ENCODE measurements at places on chromosomes 2 and 18.

- no peak for DNase-seq
- H3K27ac ChIP-seq: no peak overlapping the region
- peaks cover 23% of the 10 kb centered on the region for H3K27me3 ChIP-seq
- no peaks in the 10 kb centered on the region for H3K36me3 ChIP-seq
Measured at GRCh38 chr18:11153097-11153496, 3.7 kb upstream of the PIEZO2 start.

- H3K36me3 ChIP-seq: no peaks in the 10 kb centered on the region
- peaks cover 4% of the 10 kb centered on the region for H3K4me1 ChIP-seq
- H3K4me3 ChIP-seq: no peak overlapping the region
- no peaks in the 10 kb centered on the region for H3K27me3 ChIP-seq
Measured at GRCh38 chr18:51138936-51139335, 58.5 kb downstream of the MEX3C start.

DNA sequence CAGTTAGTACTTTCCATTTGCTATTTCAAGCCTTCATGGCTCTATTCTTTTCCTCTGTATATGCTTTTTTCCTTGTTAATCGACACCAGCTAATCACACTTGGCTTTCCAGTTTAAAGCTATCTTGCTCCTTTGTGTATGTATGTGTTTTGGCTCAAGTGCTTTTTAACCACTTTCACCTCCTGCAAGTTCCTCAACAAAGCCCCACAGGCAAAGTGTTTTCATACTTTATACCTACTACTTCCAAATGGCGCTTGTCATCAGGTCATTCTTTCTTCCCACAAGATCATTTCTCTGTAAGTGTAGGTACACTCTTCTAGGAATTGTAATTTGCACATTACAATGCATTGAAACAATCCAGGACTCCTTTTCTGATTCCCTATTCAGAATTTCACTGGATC is 64.0 kb upstream of the FIGN start:
- H3K4me1 ChIP-seq: no peaks in the 10 kb centered on the region
- no peak overlapping the region for H3K27ac ChIP-seq
- H3K27me3 ChIP-seq: no peaks in the 10 kb centered on the region

DNA sequence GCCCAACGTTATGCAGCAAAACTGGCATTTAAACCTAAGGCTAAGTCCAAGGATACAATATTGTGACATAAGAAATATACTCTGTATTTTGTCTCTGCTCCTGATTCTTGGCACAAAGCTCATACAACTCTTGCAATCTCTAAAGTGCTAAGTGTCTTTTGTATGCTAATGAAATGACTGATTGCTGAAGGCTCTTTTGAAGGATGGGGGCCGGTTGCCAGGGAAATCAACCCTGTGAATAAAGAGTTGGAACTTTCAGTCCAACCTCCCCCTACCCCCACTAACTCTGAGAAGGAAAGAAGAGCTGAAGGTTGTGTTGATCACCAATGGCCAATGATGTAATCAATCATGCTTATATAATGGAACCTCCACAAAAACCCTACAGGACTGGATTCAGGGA is 40.3 kb downstream of the SESTD1 start:
- H3K36me3 ChIP-seq: no peaks in the 10 kb centered on the region
- H3K4me3 ChIP-seq: no peak overlapping the region
- no peak for DNase-seq
- no peaks in the 10 kb centered on the region for H3K4me1 ChIP-seq
- no peak overlapping the region for H3K27ac ChIP-seq
- H3K27me3 ChIP-seq: no peaks in the 10 kb centered on the region

- H3K4me1 ChIP-seq: peaks cover 48% of the 10 kb centered on the region
- peaks cover 2% of the 10 kb centered on the region for H3K36me3 ChIP-seq
- peak overlapping the region; percentile 62 for H3K27ac ChIP-seq
- DNase-seq: no peak
- peak overlapping the region; percentile 66 for H3K4me3 ChIP-seq
Measured at GRCh38 chr2:207142461-207142860, 23.3 kb downstream of the KLF7 start.

DNA sequence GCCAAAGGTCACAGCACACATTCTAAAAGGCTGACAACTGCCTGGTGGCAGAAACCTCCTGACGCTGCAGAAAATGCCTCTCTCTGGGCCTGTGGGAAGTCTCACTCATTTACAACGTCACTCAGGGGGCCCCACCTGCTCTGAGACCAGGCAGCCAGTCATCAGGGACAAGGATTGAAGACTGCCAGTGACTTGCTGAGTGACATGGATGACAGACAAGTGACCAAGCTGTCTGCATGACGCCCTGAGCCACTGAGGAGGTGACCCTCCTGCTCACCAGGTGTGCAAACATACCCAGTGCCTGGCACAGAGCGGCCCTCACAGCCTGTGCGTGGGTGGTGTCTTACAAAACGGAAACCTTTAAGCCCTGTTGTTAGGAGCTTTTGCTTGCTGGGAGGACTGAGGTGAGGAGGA is 392.4 kb downstream of the TNS1 start:
- peaks cover 1% of the 10 kb centered on the region for H3K36me3 ChIP-seq
- H3K27me3 ChIP-seq: no peaks in the 10 kb centered on the region
- peak; percentile 64 for DNase-seq
- peaks cover 41% of the 10 kb centered on the region for H3K4me1 ChIP-seq
- peak overlapping the region; percentile 72 for H3K4me3 ChIP-seq

GRCh38 chr2:126686841-126687485 is 31.0 kb downstream of the GYPC start:
- peaks cover 22% of the 10 kb centered on the region for H3K4me1 ChIP-seq
- no peak for DNase-seq
- H3K36me3 ChIP-seq: peaks cover 12% of the 10 kb centered on the region
- no peaks in the 10 kb centered on the region for H3K27me3 ChIP-seq

GRCh38 chr2:85766229-85766628 is 12.4 kb downstream of the ATOH8 start:
- H3K27me3 ChIP-seq: peaks cover 47% of the 10 kb centered on the region
- no peak for DNase-seq
- no peaks in the 10 kb centered on the region for H3K36me3 ChIP-seq
- H3K27ac ChIP-seq: no peak overlapping the region
- H3K4me1 ChIP-seq: no peaks in the 10 kb centered on the region

GRCh38 chr2:3553946-3554345 is 4.2 kb downstream of the RNASEH1 start:
- H3K4me3 ChIP-seq: no peak overlapping the region
- peak overlapping the region; percentile 77 for H3K27ac ChIP-seq
- no peak for DNase-seq
- peaks cover 39% of the 10 kb centered on the region for H3K4me1 ChIP-seq
- no peaks in the 10 kb centered on the region for H3K27me3 ChIP-seq

- peaks cover 6% of the 10 kb centered on the region for H3K36me3 ChIP-seq
- H3K4me3 ChIP-seq: no peak overlapping the region
- H3K27ac ChIP-seq: peak overlapping the region; percentile 94
- peaks cover 99% of the 10 kb centered on the region for H3K4me1 ChIP-seq
Measured at GRCh38 chr2:197229509-197230443, 80.8 kb downstream of the ANKRD44 start.

GRCh38 chr2:188050726-188051125 is 240.9 kb upstream of the GULP1 start:
- H3K4me3 ChIP-seq: no peak overlapping the region
- no peaks in the 10 kb centered on the region for H3K27me3 ChIP-seq
- no peak for DNase-seq
- H3K27ac ChIP-seq: no peak overlapping the region
- H3K4me1 ChIP-seq: no peaks in the 10 kb centered on the region
- no peaks in the 10 kb centered on the region for H3K36me3 ChIP-seq

- H3K27me3 ChIP-seq: no peaks in the 10 kb centered on the region
- H3K4me3 ChIP-seq: no peak overlapping the region
- no peak for DNase-seq
Measured at GRCh38 chr2:47656715-47657600, 126.0 kb upstream of the MSH6 start.

DNA sequence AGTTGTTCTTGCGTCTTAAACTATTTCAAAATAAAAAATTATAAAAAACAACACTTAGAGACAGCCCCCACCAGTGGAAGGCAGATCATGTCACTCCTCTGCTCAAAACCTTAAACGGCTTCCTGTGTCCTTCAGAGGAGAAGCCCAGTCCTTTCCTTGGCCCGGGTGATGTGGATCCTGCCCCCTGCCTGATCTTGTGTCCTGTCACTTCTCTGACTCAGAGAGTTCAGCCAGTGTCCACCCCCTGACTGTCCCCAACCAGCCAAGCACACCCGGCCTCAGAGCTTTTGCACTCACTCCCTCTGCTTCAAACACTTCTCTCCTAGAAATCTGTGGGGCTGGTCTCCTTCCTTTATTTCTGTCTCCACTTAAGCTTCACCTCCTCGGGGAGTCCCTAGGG is 35.4 kb downstream of the TOGARAM2 start:
- H3K4me1 ChIP-seq: peaks cover 52% of the 10 kb centered on the region
- H3K4me3 ChIP-seq: peak overlapping the region; percentile 20
- no peak for DNase-seq
- no peaks in the 10 kb centered on the region for H3K36me3 ChIP-seq

GRCh38 chr2:96164459-96165184 is 19.4 kb upstream of the DUSP2 start:
- DNase-seq: peak; percentile 88
- peaks cover 7% of the 10 kb centered on the region for H3K36me3 ChIP-seq
- peak overlapping the region; percentile 86 for H3K4me3 ChIP-seq
- H3K27me3 ChIP-seq: no peaks in the 10 kb centered on the region

GRCh38 chr18:6561862-6562291 is 147.2 kb upstream of the L3MBTL4 start:
- peaks cover 5% of the 10 kb centered on the region for H3K4me1 ChIP-seq
- H3K36me3 ChIP-seq: no peaks in the 10 kb centered on the region
- H3K27me3 ChIP-seq: no peaks in the 10 kb centered on the region
- no peak overlapping the region for H3K4me3 ChIP-seq

Data from activated T-cell treated with anti-CD3 and anti-CD28 coated beads, Interleukin-2, amount 50 U/mL, for 72 hours (primary cell).